Lung (tissue), 17 donors: ENCODE measurements at places on chromosomes 6 and 20.

DNA sequence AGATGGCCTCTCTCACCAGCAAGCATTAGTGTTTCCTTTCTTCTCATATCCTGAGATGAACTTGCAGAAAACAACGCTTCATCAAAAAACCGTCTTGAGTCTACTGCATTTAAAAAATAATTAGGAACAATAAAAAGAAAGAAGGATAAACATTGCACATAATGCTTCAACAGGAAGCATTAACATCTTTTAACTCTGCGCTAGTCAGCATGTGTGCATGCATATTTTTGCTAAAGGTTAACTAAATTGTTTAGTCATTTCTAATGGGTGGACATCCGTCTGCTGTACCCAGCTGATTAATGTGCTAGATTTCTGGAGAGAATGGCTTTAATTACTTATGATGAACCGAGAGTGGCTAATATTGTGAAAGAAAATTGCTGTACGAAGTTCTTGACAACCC is 349.3 kb downstream of the SOX4 start:
- no peak for DNase-seq

DNA sequence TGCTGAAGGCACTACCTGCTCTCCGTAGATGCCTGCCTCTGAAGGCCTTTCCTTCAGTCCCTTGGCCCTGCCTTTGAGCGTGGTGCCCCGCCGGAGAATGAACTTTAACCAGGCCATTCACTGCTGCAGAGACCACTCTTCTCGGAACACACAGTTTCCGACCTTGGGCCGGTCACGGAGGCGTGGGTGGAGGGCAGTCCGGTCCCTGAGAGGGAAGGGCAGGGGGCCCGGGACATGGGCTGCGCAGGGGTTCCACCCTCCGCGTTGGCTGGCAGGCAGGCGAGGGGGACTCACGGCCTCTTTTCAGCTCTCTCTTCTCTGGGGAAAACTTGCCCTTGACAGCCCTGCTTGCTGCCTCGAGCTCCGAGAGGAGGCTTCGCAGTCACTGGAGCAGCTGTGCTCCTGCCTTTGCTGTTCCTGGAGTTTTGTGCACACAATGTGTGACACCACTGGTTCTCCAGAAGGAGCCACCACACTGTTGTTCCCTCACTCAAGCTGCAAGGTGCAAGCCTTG is 187.8 kb downstream of the SMOC2 start:
- DNase-seq = no peak

GRCh38 chr6:16909658-16910360 is 148.5 kb upstream of the ATXN1 start:
- no peak for DNase-seq

GRCh38 chr20:4811661-4812181 is 90.0 kb downstream of the PRND start:
- DNase-seq = no peak

DNA sequence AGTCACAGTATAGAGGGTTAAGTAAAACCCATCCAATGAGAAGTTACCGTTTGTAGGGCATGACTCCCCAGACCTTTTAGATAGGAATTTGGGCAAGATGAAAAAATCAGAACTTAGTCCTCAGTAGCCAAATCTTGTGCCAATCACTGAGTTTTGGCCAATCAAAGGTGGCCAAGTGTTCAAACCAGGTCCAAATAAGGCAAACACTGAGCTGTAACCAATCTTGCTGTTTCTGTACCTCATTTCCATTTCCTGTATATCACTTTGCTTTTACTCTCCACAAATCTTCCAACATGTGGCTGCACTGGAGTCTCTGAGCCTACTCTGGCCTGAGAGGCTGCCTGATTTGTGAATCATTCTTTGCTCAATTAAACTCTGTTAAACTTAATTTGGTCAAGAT is 81.8 kb upstream of the GPR6 start:
- no peak for DNase-seq

DNA sequence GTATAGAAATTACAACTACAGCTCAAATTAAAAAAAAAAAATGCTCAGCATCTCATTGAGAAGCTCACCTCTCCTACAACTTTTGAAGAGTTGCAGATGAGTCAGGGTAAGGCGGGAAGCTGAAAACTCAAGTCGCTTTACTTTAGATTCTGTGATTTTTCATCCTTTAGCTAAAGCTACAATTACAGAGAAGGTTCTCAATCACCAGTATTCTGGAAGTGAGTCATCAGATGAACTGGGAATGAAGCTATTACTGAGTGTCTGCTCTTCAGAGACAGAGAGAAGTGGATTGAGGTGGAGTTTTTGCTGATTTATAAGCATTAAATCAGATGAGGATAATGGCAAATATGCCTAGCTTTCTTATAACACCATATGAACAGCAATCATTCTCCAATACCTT is 91.9 kb downstream of the TFAP2A start:
- no peak for DNase-seq

- no peak for DNase-seq
Measured at GRCh38 chr6:169970306-169970988, 219.0 kb downstream of the ERMARD start.

DNA sequence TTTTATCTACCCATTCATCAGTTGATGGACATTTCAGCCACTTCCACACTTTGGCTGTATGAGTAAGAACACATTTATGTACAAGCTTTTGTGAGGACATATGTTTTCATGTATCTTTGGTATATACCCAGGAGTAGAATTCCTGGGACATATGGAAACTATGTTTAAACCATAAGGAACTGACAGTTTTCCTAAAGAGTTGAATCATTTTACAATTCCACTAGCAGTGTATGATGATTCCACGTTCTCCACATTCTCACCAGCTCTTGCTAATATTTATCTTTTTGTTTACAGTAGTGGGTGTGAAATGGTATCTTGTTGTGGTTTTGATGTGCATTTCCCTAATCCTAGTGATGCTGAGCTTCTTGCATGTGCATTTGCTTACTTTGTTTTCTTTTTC is 338.1 kb downstream of the PLCB1 start:
- DNase-seq = no peak

GRCh38 chr6:85004361-85004995 is 240.1 kb upstream of the TBX18 start:
- DNase-seq = peak; percentile 96
